HT-29 (cell line): ENCODE measurements at places on chromosomes 7 and 10.

GRCh38 chr10:133373174-133374090 lies at the start of gene ECHS1:
TSS of gene ECHS1 (minus strand) at chr10:133373354. CDS start at chr10:133373333, 21 bp downstream.
- peak; percentile 96 for DNase-seq

GRCh38 chr7:35365523-35365922 lies 111.6 kb upstream of the TBX20 start:
- DNase-seq: no peak

- no peak for DNase-seq
Measured at GRCh38 chr7:91276909-91277308, 12.7 kb downstream of the FZD1 start.

- no peak for DNase-seq
Measured at GRCh38 chr7:136050462-136050847, 73.3 kb upstream of the MTPN start.

GRCh38 chr7:110891197-110891596 lies 199.7 kb upstream of the LRRN3 start:
- DNase-seq: no peak

DNA sequence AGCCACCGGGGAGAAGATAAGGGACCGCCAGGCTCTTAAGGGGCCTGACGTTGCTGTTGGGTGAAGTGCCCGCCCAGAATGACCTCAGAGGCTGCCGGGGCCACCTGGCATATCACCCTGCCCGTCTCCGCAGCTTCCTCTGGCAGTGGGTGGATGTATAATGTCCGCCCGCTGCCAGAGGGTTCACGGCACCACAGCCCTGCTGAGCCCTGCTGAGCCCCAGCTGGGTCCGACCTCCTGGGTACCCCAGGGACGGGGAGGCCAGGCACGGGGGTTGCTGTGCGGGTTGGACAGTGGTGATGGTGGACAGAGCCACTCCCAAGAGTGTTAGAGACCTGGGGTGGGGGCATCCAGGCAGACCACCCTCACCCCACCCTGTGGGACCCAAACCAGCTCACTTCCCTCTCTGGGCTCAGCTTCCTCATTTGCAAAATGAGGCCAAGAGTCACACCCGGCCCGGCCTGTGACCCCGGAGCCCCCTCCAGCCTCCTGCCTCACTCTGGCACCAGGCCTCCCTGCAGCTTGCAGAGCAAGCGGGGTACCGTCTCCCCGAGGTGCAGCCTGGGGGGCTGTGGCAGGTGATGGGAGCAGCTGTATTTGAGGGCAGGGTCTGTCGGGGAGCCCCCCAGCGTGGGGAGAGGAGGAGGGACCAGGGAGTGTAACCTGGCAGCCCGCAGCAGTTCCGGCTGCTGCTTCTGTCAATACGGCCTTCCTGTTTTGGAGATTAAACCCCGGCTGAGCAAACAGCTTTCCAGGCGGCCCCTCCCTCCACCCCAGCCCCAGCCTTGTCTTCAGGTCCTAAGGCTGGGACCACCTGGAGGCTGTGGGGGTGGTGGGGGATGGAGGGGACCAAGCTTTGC lies 8.4 kb upstream of the LFNG start:
- peak; percentile 58 for DNase-seq

DNA sequence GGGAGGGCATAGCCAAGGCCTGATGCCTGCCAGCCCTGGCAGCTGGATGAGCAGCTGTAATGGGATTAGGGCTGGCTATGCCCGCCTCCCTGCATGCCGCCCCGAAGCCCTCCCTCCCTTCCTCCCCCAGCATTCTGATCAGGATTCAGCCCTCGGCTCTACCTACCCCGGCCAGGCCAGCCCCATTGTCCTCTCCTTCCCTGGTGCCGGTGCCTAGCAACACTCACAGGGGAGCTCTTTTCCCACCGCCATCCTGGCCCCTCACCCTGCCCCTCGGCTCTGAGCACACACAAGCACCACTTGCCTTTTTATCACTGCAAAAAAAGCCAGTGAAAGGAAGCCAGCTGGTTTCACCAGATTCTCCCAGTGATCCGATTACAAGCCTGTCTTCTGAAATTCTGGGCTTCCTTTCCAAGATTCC lies 9.0 kb upstream of the ADCYAP1R1 start:
- no peak for DNase-seq

DNA sequence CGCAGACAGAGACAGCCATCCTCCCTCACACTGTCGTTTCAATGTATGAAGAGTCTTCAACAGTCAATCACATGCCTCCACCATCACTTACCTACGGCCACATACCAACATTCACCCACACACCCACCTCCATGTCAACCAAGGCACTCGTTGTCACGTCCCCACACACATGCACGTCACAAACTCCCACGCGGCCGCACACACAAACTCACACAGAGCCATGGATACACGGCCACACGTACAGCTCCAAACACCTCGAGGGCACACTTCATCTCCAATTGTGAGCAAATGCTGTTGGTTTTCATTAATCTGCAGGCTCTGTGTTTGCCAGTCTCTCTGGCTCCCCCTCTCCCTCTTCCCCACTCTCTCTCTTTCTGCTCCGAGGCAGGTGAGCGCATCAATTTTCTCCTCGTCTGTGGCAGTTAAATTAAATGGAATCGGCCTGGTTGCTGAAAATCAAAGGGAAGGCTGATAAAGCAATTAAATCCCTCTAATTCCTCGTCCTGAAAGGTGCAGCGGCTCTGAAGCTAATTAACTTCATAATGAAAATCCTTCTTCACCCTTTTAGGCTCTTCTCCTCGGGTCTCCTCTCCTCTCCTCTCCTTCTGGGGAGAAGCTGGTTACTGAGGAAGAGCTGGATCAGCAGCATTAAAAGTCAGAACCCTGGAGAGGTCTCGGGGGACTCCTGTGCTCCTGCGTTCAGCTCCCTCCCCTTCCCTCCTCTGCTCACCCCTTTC lies 53.8 kb upstream of the SLF2 start:
- DNase-seq: no peak

GRCh38 chr10:33939892-33940291 lies 605.4 kb upstream of the NRP1 start:
- no peak for DNase-seq

GRCh38 chr7:65979583-65980477 lies 2.2 kb downstream of the GUSB start:
- no peak for DNase-seq
